ENCODE measurements at places on chromosomes 2 and 18.

DNA sequence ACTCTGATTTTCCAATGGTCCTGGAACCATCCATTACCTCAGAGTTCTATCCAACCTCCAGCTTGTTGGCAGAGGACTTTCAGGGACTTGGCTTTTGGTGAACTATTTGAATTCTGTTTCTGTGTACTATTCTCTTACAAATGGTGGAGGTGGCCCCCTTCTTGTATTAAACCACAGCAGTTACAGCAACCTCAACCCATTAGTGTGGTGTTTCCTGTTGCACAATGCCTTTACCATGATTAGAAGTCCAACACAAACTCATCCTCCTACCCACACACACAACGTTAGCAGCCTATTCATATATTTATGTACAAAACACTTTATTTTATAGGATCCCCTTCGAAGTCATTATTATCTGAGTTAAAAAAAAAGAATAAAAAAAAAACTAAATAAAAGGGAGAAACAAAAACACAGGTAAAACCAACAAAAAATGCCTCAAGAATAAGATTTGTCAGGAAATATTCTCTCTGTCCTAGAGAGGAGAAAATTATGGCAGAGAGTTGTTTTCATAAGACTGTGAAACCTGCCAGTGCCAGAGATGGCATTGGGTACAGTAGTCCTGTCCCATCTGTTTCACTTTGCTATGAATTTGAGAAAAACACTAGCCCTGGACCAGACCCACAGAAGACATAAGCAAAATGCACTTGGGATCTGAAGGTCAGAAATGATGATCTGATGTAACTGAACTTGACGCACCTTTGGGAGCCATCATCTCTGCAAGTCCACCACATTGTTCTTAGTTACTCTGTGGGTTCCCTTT is 1896.0 kb upstream of the PIK3C3 start:
- DNase-seq = no peak

GRCh38 chr2:221553333-221553732 is 18.8 kb downstream of the EPHA4 start:
- DNase-seq = no peak

GRCh38 chr2:186459009-186459408 is 27.1 kb upstream of the ZC3H15 start:
- DNase-seq = no peak

DNA sequence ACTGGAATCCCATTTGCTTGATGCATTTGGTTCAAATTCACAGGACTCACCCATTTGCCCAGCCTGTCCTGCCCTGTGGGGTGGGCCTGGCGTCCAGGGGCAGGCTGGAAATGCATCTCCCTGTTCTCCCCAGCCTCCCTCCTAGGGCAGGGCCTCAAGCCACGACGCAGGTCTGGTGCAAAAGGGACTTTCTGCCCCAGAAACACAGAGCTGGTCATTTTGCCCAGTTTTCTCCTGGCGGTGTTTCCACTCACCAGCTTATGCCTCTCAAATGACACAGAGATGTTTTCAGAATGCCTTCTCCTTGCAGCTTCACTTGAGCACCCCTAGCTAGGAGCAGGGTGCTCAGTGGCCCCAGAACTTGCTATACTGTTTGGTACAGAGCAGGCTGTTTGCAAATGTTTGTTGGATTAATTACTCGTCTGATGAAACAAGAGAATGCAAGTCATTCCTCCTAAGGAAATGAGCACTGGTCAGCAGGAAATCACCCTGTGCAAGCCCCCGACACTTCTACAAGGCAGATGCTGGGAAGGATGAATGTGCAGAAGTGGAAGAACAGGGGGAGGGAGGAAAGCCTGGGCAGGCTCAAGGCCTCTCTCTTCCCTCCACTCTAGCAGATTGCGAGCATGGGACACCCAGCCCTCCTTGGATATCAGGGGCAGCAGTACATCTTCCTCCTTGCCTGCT is 164.3 kb upstream of the APCDD1 start:
- no peak for DNase-seq

GRCh38 chr2:17813742-17814473 is 2.4 kb upstream of the MSGN1 start:
- DNase-seq = no peak

DNA sequence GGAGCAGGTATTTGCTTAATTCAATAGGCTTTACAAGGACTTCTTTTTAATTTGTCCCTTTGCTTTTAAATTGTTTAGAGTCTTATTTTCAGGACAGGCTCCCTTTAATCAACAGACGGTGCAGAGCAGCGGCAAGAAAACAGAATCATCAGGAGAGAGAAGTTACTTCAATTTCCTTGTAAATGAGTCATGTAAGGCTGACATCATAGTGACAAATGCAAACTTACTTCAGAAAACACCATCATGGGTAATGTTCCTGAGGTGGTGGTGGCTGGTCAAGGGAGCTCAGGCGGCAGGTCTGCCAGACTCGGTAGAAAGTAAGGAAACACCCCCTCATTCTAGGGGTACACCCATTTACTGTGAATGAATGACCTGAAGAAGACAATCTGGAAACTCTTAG is 395.1 kb downstream of the FBXO15 start:
- DNase-seq = no peak

DNA sequence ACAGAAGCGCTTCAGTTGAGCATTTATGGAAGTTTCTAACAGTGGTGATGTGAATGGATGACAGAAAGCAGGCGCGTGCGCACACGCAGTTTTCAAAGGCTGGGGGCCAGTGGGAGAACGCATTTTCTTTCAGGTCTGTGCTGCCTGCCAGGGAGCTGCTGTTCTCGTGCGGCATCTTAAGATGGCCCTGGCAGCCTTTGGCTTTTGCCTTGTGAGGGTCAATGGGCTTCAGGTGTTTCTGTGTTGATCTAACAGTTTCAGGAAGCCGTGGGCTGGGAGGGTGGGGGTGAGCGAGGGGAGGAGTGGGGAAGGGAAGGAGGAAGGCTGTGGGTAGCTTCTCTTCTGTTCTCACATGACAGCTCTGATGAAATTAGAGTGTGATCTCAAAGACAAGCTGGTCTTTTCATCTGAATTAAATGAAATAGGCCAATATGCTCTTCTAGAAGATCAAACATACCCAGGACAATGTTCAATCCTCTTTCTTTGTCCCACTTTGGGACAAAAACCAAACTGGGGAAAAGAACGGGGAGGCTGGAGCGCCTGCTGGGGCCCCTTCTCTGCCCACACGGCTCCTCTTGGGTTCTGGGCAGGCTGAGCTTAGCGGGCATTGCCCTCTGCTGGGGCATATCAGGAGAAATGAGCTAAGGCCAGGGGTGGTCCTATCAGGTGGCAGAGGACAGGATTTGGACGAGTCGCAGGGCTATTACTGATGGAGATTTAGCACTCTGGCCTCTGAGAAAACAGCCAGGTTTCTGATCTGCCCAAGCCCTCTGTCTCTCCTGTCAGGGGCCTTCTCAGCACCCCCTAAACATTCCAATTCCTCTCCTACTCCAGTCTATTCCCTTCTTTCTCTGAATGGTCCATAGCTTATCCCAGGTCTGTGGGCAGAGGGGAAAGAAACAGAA is 126.2 kb upstream of the LGALSL start:
- DNase-seq = peak; percentile 46

DNA sequence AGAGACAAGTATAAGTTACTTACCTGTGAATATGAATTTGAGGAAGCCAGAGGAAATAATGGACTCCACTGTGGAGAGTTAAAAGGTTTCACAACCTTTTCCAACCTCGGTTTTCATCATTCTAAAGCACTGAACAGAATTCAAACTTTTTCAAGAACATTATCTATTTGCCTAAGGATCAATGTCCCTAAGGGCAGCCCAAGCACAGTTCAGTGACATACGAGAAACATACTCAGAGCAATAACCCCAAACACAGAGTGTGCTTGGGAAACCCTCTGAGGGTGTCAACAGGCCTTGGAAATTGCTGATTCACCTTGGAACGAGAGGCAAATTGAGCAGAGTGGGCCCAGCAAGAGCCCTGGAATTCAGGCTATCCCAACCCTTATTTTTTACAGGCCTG is at the start of gene ABCB11:
TSS of gene ABCB11 (minus strand) at position 123 of the 400 bp plus-strand sequence. CDS start 13,199 bp downstream, outside the sequence.
- DNase-seq = no peak

DNA sequence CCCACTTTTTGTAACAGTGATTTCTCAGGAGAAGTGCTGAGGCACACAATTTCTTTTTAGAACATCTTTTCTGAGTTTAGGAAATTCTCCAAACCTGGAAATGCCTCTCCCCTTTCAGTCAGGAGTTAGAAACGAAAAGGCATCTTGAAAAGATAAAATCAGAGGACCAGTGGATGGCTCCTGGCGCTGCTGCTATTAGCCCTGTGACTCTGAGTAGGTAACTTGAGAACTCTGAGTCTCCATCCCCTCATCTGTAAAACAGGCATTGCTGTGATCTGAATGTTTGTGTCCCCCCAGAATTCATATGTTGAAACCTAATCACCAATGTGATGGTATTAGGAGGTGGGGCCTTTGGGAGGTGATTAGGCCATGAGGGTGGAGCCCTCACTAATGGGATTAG is 50.2 kb downstream of the EHD3 start:
- no peak for DNase-seq

DNA sequence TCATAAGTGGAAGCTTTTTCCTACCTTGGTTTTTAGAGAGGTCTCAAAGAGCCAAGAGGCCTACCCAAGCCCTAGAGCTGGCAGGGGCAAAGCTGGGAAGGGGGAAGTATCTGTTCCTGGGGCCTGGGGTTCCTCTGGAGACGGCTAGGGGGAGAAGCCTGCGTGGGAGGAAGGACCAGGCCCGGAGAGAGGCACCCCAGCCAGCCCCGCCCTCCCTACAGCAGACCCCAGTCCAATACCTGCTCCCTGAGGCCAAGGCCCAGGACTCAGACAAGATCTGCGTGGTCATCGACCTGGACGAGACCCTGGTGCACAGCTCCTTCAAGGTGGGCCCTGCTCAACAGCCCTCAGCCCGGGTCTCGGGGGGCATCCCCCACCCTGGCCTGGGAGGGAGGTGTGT is 2.2 kb downstream of the CTDSP1 start:
- no peak for DNase-seq

DNA sequence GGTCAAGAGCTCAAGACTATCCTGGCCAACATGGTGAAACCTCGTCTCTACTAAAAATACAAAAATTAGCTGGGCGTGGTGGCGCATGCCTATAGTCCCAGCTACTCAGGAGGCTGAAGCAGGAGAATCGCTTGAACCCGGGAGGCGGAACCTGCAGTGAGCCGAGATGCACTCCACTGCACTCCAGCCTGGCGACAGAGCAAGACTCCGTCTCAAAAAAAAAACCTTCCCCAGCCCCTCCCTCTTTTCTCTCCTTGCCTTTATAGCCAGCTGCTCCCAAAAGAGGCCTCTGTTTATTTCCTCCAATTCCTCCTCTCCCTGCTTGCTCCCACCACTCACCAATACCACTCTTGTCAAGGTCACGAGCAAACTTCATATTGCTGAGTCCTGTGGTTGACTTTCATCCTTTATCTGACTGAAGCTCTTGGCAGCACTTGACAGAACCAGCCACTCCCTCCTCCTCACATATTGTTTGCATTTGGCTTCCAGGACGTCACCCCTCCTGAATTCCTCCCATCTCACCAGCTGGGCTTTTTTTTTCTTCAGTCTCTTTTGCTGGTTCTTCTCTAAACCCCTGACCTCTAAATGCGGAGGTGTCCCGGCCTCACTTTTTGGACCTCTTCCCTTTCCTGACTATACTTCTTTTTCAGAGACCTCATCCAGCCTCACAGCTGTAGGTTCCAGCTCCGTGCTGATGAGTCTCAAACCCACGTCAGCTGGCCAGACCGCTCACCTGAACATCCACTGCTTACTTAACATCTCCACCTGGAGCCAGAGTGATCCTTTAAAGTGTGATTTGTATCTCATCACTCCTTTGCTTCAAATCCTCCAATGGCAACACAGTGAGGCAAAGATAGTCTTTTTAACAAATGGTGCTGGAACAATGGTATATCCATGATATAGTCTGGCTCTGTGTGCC is 84.6 kb upstream of the CAB39 start:
- DNase-seq = no peak

DNA sequence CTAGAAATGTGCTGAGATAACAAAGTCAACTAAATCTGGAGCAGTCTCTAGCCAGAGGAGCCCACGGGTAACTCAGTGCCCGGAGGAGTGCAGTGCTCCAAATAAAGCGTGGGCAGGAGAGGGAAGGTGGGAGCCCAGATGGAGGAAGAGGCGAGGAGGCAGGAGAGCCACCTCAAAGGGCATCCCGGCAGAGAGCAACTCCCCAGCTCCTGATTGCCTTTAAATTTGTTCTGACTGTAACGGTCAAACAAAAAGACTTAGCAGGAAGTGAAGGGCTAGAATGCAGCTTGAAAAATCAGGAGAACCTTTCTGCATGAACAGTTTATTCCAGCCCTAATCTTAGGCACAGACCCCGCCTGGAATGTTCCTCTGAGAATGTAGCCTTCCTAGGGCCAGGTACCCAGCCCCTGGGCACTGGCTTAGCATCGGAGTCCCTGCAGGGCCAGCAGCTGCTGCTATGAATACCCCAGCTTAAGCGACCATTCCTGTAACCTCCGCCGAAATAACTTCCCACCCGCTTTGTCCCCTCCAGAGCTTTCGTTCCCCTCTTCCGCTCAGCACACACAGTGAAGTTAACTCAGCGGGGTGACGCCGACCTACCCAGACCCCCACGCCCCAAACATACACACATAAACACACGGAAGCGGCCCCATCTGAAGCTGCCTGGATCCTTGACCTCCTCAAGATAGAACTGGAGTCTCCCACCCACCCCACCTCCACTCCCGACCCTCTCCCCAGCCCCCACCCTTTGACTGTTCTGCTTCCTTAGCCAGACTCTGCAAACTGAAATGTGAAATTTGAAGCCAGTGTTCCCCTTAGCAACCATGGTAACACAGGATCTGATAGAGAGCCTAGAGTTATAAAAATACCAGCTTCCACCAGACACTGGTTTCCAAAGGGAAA is 123.2 kb downstream of the SMAD7 start:
- peak; percentile 2 for DNase-seq

- no peak for DNase-seq
Measured at GRCh38 chr18:12518326-12518725, 110.6 kb downstream of the PRELID3A start.

GRCh38 chr2:28390241-28390745 is 2.4 kb upstream of the FOSL2 start:
- DNase-seq = peak; percentile 75

GRCh38 chr2:20584399-20585358 is 66.2 kb downstream of the HS1BP3 start:
- DNase-seq = no peak

- no peak for DNase-seq
Measured at GRCh38 chr2:102063941-102064678, 72.3 kb downstream of the IL1R2 start.

GRCh38 chr2:110931648-110932047 is 189.1 kb upstream of the BCL2L11 start:
- DNase-seq = no peak

- DNase-seq = no peak
Measured at GRCh38 chr2:120550282-120550681, 185.4 kb upstream of the GLI2 start.
